Fibroblast of skin of back (primary cell): ENCODE measurements at places on chromosomes 2 and 18.

DNA sequence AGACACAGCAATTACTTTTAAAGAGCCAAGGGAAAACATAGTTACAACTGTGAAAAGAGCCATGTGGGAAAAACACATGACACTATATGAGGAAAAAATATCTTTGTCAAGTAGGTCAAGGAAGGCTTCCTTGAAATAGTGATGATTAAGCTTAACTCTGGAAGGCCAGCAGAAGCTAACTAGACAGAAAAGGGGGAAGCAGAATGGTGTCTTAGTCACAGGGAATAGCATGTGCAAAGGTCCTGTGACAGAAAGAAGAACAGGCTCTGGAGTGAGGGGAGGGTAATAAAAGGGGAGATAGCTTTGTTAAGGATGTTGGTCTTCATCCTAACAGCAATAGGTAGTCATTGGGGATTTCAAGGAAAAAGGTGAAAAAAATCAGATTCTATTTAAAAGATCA lies 64.0 kb downstream of the ARHGAP25 start:
- no peak for DNase-seq

DNA sequence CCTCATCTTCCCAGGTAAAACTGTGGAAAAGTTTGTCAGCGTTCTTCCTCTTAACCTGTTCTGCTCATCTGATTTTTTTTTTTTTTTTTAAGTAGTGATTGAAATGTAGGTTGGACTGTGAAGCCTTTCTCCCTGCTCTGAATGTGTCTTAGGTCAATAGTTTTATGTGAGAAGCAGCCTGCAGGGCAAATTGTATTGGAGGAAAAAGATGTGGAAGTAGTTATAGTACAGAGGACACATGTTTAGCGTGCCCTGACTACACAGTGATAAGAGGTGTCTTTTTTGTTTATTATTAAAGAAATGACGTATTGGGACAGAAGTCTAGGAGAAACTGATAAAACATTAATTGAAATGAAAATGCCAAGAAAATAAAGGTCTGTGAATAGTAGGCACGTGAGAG lies 1.5 kb downstream of the MTA3 start:
- no peak for DNase-seq

DNA sequence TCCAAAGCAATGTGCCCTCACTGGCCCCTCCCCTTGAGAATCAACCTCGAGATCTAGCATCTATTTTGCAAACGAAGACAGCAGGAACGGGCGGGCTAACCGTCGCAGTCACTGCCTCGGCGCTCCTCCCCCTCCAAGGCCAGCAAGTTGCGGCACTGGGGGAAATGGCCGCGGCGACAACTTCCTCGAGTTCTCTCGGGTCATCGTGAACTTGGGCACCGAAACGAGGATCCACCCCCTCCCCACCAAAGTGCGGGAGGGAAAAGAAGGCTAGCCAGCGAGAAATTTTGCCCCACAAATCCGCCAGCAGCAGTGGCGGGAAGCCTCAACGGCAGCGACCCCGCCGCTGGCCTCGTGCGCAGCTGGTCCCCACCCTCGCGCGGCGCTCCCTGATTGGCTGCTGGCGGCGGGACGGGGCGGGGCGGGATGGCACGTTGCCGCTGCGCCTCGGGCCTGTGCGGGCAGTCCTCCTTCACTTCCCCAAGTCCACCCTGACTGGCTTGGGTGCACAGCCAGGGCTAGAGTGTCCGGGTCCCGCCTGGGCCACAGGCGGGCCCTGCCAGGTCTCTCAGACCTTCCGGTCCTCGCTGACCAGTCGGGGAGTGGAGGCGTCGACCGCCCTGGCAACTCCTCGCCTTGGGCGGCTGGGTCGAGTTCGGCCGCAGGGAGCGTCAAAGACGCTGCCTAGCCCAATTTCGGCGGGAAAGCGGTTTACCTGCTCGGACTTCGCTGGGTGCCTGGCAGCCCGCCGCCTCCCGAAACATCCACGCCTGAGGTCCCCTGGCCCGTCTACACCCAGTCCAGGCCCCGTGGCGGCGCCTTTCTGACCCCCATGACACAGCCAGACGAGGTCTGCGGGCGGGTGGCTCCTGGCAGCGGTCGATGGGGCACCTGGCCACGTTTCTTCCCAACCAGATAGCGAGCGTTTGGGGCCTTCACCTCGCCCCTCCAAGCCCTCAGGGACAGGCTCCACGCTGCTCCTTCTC lies at the start of gene BOLL:
BOLL (minus strand) TSS at position 364 of the 986 bp plus-strand sequence. CDS start 3,469 bp downstream, outside the sequence.
- DNase-seq, result no peak

DNA sequence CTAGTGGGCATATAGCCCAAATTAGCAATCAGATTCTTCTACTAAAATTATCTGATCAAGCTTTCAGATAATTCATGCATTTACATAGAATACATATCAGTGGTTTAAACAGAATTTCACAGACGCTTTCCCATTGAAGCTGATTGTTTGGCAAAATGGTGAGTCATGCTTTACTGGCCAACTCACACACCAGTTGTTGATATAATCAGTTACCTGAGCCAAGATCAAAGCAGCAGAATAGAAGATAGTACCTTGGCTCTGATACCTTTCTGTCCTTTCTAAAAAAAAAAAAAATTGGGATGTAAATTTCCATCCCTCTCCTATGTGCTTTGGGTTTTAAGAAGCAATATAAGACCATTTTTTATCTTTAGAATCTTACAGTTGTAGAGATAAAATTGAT lies 178.0 kb downstream of the MCFD2 start:
- DNase-seq, result no peak

DNA sequence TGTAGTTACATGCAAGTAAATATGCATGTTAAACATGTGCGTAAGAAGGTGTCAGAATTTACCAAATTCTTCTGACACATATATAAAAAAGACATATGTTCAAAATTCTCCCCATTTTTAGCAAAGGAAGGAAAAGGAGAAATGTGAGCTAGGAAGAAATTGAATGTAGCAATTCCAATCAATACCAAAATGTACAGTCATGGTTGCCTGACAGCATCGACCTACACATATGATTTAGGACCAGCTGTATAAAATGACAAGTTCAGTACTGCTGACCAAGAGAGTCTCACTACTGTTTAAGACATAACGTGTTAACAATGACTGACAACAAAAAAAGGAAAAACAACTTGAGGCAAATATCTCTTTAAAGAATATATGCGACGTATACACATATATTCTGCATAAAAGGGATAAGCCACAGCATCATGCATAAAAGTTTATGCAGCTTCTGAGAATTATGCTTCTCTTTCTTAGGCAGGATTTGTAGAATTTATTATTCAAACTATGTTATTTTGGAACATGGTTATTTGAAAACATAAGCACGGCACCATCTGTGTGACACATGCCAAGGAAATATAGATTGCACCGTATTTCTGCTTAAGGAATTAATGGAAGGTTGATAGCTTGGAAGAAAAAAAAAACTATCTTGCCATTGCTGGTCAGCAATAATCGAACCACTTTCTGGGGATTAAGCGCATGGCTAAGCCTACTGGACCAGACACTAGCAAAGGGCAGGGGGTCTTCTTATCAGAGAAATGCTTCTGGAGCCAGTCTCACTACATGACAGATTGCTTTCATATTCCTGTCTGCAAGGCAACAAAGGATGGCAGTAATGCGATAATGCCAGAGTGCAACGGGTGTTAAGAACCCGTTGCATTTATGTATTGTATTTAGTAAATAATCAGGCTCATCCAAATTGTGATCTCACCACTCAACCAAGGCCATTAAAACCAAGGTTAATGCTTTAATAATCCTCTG lies 154.0 kb downstream of the WDPCP start:
- no peak for DNase-seq

DNA sequence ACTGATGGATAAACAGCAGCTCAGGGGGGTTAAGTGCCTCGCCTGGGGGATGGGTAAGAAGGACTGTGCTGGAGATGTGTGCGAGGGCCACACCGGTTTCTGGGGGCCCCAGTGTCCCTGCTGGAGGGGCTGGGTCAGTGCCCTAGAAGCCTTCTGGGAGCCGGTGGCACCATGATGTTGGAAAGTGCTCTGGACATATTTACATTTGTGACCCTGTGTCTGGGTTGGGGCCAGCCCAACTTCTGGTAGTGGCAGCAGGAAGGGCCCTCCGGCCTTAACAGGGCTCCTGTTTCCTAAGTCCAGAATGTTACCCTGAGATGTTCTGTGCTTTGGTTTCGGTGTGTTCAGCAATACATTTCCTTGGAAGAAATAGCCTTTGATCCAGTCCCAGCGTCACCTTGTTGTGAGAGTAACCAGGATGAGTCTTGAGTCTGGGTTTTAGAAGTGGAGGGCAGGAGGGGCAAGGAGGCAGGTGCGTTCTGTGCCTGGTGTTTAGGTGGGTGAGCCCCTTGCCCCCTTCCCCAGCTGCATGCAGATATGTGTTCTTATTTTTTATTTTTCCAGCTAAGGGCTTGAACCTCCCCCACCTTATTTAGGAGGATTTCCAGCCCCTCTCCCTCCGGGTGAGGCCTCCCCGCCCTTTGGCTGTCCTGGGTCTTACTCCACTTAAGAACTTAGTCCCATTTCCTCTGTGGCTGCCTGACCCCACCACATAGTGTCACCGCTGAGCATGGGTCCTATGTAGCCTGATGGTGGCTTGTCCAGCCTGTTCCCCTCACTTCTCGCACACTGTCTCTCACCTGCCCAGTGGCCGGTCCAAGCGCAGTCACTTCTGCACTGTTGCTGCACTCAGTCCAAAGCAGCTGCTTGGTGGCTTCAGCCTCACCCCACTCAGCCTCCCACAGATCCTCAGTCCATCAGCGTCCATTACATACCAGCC lies 132.7 kb upstream of the HS6ST1 start:
- no peak for DNase-seq

- no peak for DNase-seq
Observed at GRCh38 chr2:195662138-195662537, 5.1 kb downstream of the SLC39A10 start.

DNA sequence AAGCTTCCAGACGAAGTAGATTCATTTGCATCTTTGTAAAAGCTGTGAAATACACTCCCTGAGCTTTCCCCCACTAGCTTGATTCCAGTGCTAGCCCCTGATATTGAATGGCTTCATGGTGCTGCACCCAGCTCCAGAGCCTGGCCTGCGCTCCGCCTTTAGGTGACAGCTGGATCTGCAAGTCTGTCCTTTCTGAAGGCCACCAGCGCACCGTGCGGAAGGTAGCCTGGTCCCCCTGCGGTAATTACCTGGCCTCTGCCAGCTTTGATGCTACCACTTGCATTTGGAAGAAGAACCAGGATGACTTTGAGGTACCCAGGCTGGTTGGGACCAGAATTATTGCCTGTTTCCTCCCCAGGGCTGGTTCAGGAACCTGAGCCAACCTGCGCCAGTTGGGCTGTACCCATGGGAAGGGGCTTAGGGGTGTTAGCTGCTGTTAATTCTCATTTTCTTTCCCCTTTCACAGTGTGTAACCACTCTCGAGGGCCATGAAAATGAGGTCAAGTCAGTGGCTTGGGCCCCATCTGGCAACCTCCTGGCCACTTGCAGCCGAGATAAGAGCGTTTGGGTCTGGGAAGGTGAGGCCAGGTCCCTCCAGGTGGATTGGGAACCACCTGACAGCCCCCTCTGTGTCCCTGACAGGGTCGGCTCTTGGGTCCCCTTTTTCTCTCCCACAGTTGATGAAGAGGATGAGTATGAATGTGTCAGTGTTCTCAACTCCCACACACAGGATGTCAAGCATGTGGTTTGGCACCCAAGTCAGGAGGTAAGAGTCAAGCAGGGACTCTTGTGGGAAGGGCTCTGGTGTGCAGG lies 1.3 kb downstream of the CIAO1 start:
- DNase-seq, result peak; percentile 35

DNA sequence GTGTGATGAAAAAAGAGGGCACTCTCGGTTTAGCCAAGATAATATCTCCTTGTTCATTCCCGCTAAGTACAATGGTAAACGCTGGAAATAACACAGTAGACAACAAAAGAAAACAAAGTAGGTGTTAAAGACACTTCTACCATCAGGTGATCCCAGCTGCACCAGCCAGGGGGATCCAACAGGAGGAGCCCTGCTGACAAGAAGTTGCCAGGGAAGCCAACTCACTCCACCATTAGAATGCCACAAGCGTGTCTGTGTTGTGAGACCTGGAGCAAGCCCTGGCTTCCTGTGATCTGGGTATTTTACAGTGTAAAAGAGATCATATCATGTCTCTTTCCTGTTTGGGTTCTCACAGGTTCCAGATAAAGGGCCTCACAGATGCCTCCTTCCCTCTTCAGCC lies 117.0 kb downstream of the GRB14 start:
- no peak for DNase-seq

- peak; percentile 73 for DNase-seq
Observed at GRCh38 chr2:237026981-237027711, 58.5 kb upstream of the COPS8 start.

DNA sequence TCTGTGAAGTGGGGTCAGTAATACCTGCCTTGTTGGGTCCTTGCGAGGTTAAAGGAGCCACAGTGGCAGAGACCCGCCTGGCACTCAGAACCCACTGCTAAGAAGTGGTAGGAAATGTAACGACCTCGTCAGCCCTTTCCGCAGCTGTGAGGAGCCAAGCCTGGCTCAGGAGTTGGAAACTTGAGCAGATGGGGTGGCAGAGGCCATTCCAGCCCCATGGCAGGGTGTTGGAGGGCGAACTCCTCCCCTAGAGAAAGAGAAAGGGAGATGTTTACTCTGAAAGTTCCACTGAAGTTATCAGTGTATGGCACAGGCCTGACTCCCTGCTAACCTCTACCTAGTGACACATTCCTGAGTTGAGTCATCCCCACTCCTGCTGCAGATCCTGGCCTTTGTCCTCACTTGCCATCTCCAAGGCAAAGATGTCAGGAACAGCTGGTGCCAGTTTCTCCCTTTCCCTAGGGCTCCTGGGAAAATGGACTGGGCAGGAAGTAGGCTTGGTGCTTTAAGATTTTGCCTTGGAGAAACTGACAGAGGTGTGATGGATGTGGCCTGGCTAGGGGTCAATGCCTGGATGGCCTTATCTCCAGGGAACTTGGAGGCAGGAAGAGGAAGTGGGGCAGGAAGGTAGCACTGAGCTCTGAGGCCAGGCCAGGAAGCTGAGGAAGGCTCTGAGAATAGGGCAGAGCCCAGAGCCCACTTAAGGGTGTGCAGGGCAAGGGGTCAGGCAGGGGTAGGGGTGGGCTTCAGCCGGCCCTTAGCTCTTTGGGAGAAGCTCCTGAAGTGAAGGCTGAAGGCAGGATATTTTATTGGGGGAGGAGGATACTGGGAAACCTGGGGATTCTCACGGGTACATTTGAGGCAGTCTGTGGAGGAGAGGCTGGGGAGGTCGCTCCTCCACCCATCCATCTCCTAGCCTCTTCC lies 888 bp downstream of the VAMP5 start:
- DNase-seq, result peak; percentile 82

DNA sequence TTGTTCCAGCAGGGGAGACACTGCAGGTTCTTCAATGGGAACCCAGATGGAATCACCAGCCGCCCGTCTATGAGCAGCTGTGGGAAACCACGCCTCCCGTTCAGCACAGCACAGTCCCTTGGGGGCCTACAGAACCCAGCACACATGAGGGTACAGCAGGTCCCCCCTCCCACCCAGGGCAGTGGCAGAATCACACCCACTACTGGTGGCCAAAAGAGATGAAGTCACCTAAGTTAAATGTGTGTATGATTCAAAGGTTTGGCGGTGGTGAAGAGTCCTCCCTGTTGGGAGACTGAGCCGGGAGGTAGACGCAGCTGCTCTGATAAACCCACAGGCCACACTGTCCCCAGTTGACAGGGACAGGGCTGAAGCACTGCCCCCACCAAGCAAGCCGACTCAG lies 44.3 kb downstream of the L3MBTL4 start:
- DNase-seq, result no peak

GRCh38 chr2:177629357-177630024 lies 236.9 kb downstream of the AGPS start:
- no peak for DNase-seq

GRCh38 chr18:67651438-67651837 lies 134.9 kb upstream of the DSEL start:
- no peak for DNase-seq
